Activated CD8-positive, alpha-beta T cell treated with anti-CD3 and anti-CD28 coated beads, Interleukin-2, amount 10 ng/mL, durations not matched to agents 7 days and 5 days (primary cell): ENCODE measurements at places on chromosomes 1 and 21. TPM values are rescaled to one million over a fixed set of nuclear protein-coding genes. Genes with fewer than 3 reads are reported as not detected.

GRCh38 chr1:103525114-103525606 lies 339 bp upstream of the RNPC3 start:
- peak overlapping the region; percentile 79 for H3K27ac ChIP-seq
- H3K27me3 ChIP-seq: peaks cover 5% of the 10 kb centered on the region
- H3K36me3 ChIP-seq: peaks cover 27% of the 10 kb centered on the region
- peaks cover 26% of the 10 kb centered on the region for H3K4me1 ChIP-seq
- H3K4me3 ChIP-seq: peak overlapping the region; percentile 79

- peaks cover 26% of the 10 kb centered on the region for H3K27me3 ChIP-seq
- DNase-seq: no peak
- peaks cover 3% of the 10 kb centered on the region for H3K4me1 ChIP-seq
- no peak overlapping the region for H3K4me3 ChIP-seq
- no peak overlapping the region for H3K27ac ChIP-seq
These were observed 64.1 kb downstream of the NOS1AP start for GRCh38 chr1:162133566-162133965.

- H3K27me3 ChIP-seq: peaks cover 13% of the 10 kb centered on the region
- H3K27ac ChIP-seq: no peak overlapping the region
- peaks cover 6% of the 10 kb centered on the region for H3K4me1 ChIP-seq
- H3K36me3 ChIP-seq: no peaks in the 10 kb centered on the region
These were observed 27.7 kb upstream of the RPTN start for GRCh38 chr1:152186556-152187285.

DNA sequence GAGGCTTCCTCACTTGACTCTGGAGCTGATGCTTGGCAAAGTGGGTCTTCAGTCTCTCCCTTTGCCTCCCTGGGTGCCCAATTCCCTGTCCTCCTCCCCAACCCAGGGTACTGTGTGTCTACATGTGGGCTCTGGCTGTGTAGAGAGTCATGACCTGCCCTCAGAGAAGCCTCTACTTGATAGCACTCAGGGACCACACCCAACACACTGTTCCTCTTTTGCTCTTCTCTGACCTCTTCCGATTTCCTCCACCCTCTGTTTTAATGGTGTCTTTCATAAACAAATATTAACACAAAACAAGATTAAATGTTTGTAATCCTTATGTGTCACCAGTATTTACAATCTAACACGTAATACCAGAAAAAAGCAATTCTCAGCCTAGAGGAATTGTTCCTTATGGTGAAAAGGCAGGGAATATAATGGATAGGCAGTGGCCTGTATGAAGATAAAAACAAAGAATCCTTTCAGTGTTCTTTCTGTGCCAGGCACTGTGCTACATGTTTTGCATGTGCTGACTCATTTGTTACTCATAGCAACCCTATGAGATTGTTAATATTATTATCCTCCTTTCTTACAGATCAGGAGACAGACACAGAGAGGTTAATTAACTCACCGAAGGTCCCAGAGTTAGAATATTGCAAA lies 58.2 kb downstream of the HSD3B1 start:
- no peak for DNase-seq
- H3K36me3 ChIP-seq: no peaks in the 10 kb centered on the region
- H3K27ac ChIP-seq: no peak overlapping the region

DNA sequence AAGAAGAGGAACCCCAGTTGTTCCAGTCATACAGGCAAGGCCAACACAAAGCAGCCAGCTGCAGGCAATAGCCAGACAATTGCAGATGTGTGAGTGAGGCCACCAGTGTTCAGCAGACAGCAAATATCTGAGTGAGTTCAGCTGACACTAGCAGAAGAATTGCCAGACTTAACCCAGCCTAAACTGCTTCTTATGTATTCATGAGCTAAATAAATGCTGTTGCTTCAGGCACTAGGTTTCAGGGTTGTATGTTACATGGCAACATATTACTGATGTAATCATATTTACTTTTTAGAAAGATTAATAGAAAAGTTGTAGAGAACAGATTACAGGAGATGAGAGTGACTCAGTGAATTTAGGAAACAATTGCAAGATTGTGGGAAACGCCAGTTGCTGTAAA lies 129.8 kb upstream of the CHODL start:
- H3K36me3 ChIP-seq: no peaks in the 10 kb centered on the region
- no peak overlapping the region for H3K27ac ChIP-seq
- H3K4me1 ChIP-seq: no peaks in the 10 kb centered on the region
- H3K27me3 ChIP-seq: no peaks in the 10 kb centered on the region
- no peak overlapping the region for H3K4me3 ChIP-seq
- no peak for DNase-seq

DNA sequence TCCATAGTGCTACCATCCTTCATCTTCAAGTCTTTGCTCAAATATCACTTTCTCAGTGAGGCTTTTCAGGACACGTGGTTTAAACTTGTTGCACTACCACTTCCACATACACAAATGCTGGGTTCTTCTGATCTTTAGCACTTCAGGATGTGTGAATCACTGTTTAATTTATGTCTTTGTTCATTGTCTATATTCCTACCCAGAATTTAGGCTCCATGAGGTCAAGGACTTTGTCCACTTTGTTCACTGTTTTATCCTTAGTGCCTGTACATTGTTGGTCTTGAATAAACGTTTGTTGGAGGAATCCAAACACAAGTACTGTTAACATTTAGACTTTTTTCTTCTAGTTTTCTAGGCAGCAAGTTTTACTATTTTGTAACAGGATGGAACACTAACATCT lies 42.6 kb upstream of the RALGPS2 start:
- no peak for DNase-seq
- H3K27me3 ChIP-seq: no peaks in the 10 kb centered on the region

DNA sequence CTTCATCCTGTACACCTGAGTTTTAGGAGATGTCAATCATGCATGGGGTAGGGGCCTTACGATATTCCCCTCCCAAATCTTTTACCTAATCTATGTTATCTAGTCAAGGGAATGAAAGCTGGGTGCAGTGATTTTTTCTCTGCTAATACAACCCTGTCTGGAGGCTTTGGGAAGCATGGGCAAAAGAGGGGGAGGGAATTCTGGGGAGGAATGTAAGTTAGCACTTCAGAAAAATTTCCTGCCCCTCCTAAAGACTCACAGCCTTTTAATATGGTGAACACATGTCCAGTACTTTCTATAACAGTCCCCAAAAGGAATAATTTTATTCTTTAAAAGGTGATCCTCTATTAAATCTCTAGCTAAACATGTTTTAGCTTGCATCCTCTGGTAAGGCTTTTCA lies 25.6 kb upstream of the PRELP start:
- H3K27ac ChIP-seq: no peak overlapping the region
- peaks cover 37% of the 10 kb centered on the region for H3K27me3 ChIP-seq
- no peaks in the 10 kb centered on the region for H3K36me3 ChIP-seq
- no peaks in the 10 kb centered on the region for H3K4me1 ChIP-seq
- no peak for DNase-seq

- no peak for DNase-seq
- no peak within 1 kb of the TSS for H3K4me3 ChIP-seq
- no peak within 1 kb of the TSS for H3K27ac ChIP-seq
These were observed at the start of gene RGS8 for GRCh38 chr1:182684116-182684828. RGS8 (minus strand) TSS chr1:182684587; CDS start chr1:182669649, 14,938 bp downstream.

DNA sequence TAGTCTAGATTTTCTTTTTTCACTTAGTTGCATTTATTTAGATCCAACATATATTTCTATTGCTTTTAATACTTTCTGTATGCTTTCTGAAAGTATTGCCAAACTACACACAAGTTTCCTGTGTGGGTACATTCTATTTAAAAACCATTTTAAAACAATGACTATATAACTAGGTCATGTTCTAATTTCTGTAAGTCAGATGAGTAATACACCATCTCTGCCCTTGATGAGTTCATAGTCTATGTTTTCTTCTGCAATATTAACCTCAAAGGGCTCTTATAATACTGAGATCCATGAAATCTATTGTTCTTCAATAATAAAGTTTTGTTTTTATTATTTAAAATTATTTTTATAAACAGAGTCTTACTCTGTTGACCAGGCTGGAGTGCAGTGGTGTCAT lies 68.3 kb downstream of the RNASEL start:
- no peaks in the 10 kb centered on the region for H3K4me1 ChIP-seq
- H3K27me3 ChIP-seq: peaks cover 12% of the 10 kb centered on the region
- no peak for DNase-seq
- H3K36me3 ChIP-seq: no peaks in the 10 kb centered on the region
- H3K4me3 ChIP-seq: no peak overlapping the region

DNA sequence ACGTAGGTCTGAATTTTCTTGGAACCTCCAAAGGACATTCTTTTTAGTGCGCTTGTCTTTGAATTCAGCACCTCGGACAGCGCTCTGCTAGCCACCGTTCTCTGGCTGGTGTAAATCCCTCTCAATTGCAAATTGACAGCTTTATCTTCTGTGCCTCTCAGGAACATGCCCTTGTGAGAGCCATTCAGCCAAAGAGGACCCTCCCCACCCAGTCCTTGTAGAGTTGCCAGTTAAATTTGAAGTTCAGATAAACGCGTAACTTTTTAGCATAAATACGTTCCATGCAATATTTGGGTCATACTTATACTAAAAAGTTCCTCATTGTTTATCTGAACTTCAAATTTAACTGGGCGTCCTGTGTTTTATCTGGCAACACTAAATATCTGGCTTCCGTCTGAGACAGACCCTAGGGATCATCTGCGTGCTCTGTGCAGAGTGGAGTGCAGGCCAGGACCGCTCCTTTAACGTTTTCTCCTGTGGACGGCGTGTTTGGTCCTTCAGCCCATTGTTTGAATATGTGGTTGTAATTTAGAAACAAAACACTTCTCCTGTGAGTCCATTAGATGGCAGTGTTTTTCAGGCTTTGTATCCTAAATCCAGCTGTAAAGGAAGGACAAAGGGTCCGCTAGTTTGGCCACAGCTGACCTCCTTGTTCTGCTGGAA lies 7.0 kb downstream of the KCNAB2 start:
- peaks cover 3% of the 10 kb centered on the region for H3K4me1 ChIP-seq
- H3K27me3 ChIP-seq: no peaks in the 10 kb centered on the region
- H3K4me3 ChIP-seq: no peak overlapping the region
- peak overlapping the region; percentile 72 for H3K27ac ChIP-seq
- H3K36me3 ChIP-seq: peaks cover 60% of the 10 kb centered on the region
- peak; percentile 70 for DNase-seq

- no peak overlapping the region for H3K27ac ChIP-seq
- DNase-seq: no peak
- H3K36me3 ChIP-seq: peaks cover 43% of the 10 kb centered on the region
- no peaks in the 10 kb centered on the region for H3K27me3 ChIP-seq
- no peak overlapping the region for H3K4me3 ChIP-seq
These were observed 142.5 kb downstream of the USP25 start for GRCh38 chr21:15872236-15872635.

GRCh38 chr1:6577831-6578525 lies 1.8 kb upstream of the ZBTB48 start:
- no peak overlapping the region for H3K4me3 ChIP-seq
- peaks cover 32% of the 10 kb centered on the region for H3K4me1 ChIP-seq
- H3K36me3 ChIP-seq: peaks cover 8% of the 10 kb centered on the region
- DNase-seq: no peak
- no peaks in the 10 kb centered on the region for H3K27me3 ChIP-seq

GRCh38 chr1:87170931-87171598 lies 157.6 kb upstream of the LMO4 start:
- no peak overlapping the region for H3K27ac ChIP-seq
- peaks cover 7% of the 10 kb centered on the region for H3K27me3 ChIP-seq
- DNase-seq: no peak
- no peak overlapping the region for H3K4me3 ChIP-seq
- no peaks in the 10 kb centered on the region for H3K4me1 ChIP-seq
- H3K36me3 ChIP-seq: no peaks in the 10 kb centered on the region

Gene SLC44A3
- not detected for total RNA-seq

Gene LCE1D
- not detected for total RNA-seq

Gene FBXO28
- 28.4 TPM for total RNA-seq

Gene LCE6A
- total RNA-seq: not detected
